ENCODE measurements at places on chromosomes 16 and 17.
A peak's percentile ranks its signal among the peaks of the same experiment; 100 is the strongest.

GRCh38 chr16:4097826-4098240 is 18.4 kb downstream of the ADCY9 start:
- H3K27me3 ChIP-seq = no peaks in the 10 kb centered on the region
- no peaks in the 10 kb centered on the region for H3K4me1 ChIP-seq
- DNase-seq = no peak
- H3K27ac ChIP-seq = no peak overlapping the region

DNA sequence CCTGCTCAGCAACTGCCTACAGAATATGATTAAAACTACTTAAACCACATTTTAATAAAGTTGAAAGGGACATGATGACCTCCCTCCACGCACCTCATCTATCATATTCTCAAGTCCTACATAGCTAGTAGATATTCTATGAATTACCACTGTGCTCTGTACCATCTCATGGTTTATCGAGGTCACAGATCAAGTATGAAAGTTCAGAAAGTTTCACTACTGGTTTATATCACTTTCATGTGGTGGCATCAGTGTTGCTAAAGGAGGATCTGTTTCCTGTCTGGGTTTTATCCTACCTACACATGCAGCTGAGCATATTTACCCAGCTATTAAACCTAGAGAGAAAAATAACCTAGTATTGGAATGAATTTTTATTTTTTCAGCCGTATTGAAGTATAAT is 214.9 kb upstream of the MON1B start:
- peak; percentile 79 for DNase-seq
- H3K27me3 ChIP-seq = no peaks in the 10 kb centered on the region
- H3K4me3 ChIP-seq = no peak overlapping the region
- no peak overlapping the region for H3K27ac ChIP-seq

GRCh38 chr17:39663688-39664580 is 1.2 kb upstream of the TCAP start:
- H3K4me1 ChIP-seq = peaks cover 12% of the 10 kb centered on the region
- H3K4me3 ChIP-seq = no peak overlapping the region
- no peak overlapping the region for H3K27ac ChIP-seq
- peaks cover 28% of the 10 kb centered on the region for H3K27me3 ChIP-seq
- no peak for DNase-seq

GRCh38 chr16:85524630-85525419 is 88.3 kb upstream of the GSE1 start:
- no peaks in the 10 kb centered on the region for H3K4me1 ChIP-seq
- peak overlapping the region; percentile 44 for H3K27ac ChIP-seq
- no peaks in the 10 kb centered on the region for H3K36me3 ChIP-seq
- no peaks in the 10 kb centered on the region for H3K27me3 ChIP-seq
- DNase-seq = no peak

GRCh38 chr17:44599298-44600175 is 42.3 kb downstream of the FZD2 start:
- H3K4me1 ChIP-seq = no peaks in the 10 kb centered on the region
- DNase-seq = no peak
- no peak overlapping the region for H3K4me3 ChIP-seq

- no peak overlapping the region for H3K27ac ChIP-seq
- peaks cover 18% of the 10 kb centered on the region for H3K36me3 ChIP-seq
- peaks cover 4% of the 10 kb centered on the region for H3K4me1 ChIP-seq
- no peak overlapping the region for H3K4me3 ChIP-seq
Observed at GRCh38 chr16:67773569-67774456, 32.5 kb downstream of the RANBP10 start.

GRCh38 chr17:57906910-57907309 is 48.3 kb downstream of the CUEDC1 start:
- H3K4me1 ChIP-seq = no peaks in the 10 kb centered on the region

- H3K4me3 ChIP-seq = no peak overlapping the region
- peaks cover 2% of the 10 kb centered on the region for H3K4me1 ChIP-seq
- no peak overlapping the region for H3K27ac ChIP-seq
- DNase-seq = no peak
- H3K27me3 ChIP-seq = peaks cover 77% of the 10 kb centered on the region
Observed at GRCh38 chr17:1996800-1997288, 28.3 kb downstream of the RTN4RL1 start.

- no peak overlapping the region for H3K4me3 ChIP-seq
- H3K27me3 ChIP-seq = peaks cover 6% of the 10 kb centered on the region
- H3K4me1 ChIP-seq = peaks cover 20% of the 10 kb centered on the region
- H3K27ac ChIP-seq = no peak overlapping the region
- no peaks in the 10 kb centered on the region for H3K36me3 ChIP-seq
Observed at GRCh38 chr17:39744075-39744835, 6.5 kb downstream of the GRB7 start.

GRCh38 chr17:28330671-28331070 is 4.6 kb downstream of the IFT20 start:
- no peak overlapping the region for H3K27ac ChIP-seq
- no peak overlapping the region for H3K4me3 ChIP-seq
- H3K36me3 ChIP-seq = peaks cover 44% of the 10 kb centered on the region
- H3K27me3 ChIP-seq = no peaks in the 10 kb centered on the region
- peaks cover 12% of the 10 kb centered on the region for H3K4me1 ChIP-seq
- no peak for DNase-seq

GRCh38 chr16:57592591-57593003 is 35.8 kb upstream of the ADGRG1 start:
- H3K27me3 ChIP-seq = no peaks in the 10 kb centered on the region
- peaks cover 30% of the 10 kb centered on the region for H3K4me1 ChIP-seq
- H3K36me3 ChIP-seq = no peaks in the 10 kb centered on the region
- no peak overlapping the region for H3K4me3 ChIP-seq
- peak overlapping the region; percentile 90 for H3K27ac ChIP-seq

GRCh38 chr17:48734333-48735061 is 5.9 kb upstream of the HOXB13 start:
- H3K4me3 ChIP-seq = no peak overlapping the region
- no peaks in the 10 kb centered on the region for H3K36me3 ChIP-seq
- peaks cover 82% of the 10 kb centered on the region for H3K27me3 ChIP-seq
- H3K4me1 ChIP-seq = no peaks in the 10 kb centered on the region
- DNase-seq = no peak

DNA sequence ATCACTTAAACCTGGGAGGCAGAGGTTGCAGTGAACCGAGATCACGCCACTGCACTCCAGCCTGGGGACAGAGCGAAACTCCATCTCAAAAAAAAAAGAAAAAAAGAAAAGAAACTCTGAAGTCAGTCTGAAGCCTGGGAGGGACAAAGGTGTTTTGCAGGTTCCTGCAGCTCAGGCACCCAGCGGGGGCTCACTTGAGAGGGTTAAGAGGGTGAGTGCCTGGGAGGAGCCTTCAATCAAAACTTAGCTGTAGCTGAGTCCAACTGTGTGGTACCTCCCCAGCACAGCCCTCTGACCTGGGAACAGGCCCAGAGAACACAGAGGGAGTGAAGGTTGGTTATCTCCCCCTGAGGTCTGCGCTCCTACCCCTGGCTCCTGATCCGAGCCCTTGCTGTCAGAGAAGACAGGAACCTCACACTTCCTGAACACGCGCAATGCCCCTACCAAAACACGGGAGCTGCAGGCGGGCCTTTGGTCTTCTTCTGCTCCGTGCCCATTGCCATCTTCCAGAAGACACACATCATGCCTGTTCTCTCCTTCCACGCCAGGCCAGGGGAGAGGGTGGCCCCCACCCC is 20.4 kb upstream of the ZC3H18 start:
- no peak overlapping the region for H3K27ac ChIP-seq
- peaks cover 15% of the 10 kb centered on the region for H3K4me1 ChIP-seq
- no peak overlapping the region for H3K4me3 ChIP-seq
- H3K36me3 ChIP-seq = no peaks in the 10 kb centered on the region

DNA sequence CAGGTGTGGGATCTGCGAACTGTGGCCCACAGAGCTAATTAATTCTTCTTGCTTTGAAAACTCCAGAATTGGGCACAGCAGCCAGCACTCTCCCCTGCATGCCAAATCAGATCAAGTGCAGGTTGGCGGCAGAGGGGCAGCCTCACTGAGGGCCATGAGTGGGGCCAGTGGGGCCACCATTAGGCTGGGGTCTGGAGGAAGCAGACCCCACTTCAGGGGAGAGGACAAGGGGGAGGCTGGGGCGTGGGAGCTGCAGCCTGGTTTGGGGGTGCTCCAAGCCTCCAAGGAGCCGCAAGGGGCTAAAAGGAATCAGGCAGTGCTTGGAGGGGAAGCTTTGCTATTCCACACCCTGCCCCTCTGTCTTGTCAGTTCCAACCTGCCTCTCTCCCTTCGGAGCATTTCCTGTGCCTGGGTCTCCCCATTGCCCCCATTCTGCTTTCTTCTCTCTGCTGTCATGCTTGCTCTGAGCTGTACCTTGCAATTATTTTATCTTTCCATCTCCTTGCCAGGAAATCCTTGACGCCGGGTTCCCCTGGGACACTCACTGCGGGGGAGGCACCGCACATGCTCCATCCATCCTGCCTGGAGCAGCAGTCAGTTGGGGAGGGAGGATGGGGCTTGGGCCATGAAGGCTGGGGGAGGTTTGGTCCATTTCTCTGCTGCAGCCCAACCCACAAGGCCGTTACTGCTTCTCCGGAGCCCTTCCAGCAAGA is 3.3 kb upstream of the ABCC3 start:
- DNase-seq = no peak
- no peaks in the 10 kb centered on the region for H3K36me3 ChIP-seq
- peaks cover 59% of the 10 kb centered on the region for H3K27me3 ChIP-seq
- peaks cover 7% of the 10 kb centered on the region for H3K4me1 ChIP-seq

DNA sequence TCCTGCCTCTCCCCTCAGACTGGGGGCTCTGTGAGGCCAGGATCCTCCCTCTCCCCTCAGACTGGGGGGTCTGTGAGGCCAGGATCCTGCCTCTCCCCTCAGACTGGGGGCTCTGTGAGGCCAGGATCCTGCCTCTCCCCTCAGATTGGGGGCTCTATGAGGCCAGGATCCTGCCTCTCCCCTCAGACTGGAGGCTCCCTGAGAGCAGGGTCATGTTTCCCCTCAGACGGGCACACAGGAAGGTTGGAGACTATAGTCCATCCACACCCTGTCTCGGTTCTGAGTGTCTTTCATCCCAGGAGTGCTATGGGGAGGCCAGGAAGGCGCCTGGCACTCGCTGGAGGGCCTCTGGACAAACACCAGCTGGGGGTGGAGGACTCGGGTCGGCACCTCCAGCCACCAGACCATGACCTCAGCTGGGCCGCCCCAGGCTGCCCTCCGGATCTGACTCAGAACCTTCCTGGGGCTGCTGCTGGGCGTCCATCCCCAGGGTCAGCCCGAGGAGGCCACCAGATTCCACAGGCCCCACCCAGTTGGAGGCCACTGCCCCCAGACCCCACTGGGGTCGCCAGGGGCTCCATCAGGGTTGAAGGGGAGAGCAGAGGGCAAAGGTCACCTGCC is 21.9 kb upstream of the DLX4 start:
- no peak for DNase-seq
- H3K36me3 ChIP-seq = no peaks in the 10 kb centered on the region
- H3K27ac ChIP-seq = no peak overlapping the region
- no peak overlapping the region for H3K4me3 ChIP-seq
- H3K4me1 ChIP-seq = no peaks in the 10 kb centered on the region

DNA sequence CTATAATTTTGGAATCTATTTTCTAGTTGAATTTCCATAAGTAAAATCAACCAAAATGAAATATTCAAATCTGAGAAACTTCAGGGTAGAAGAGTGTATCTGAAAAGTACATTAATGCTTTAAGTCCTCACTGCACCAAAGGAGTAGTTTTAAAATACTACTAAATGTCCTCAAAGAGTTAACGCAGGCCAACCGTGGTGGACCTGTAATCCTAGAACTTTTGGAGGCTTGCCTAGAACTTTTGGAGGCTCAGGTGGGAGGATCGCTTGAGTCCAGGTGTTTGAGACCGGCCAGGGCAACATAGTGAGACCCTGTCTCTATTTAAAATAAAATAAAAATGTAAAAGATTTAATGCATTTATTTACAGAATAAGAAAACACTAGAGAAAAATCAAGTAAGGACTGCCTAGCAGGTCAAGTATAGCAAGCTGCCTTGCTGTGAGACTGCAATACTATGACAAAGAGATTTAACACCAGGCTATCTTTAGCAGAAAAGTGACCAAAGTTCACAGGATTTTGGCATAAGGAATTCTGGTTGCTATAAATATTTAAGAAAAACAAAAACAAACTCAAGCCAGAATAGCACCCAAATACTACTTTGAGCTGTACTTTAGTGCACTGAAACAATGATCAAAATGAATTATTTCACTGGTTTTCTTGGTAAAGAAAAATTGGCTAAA is 41.0 kb downstream of the CHCT1 start:
- H3K27me3 ChIP-seq = no peaks in the 10 kb centered on the region
- H3K27ac ChIP-seq = no peak overlapping the region
- DNase-seq = no peak
- H3K4me3 ChIP-seq = no peak overlapping the region

DNA sequence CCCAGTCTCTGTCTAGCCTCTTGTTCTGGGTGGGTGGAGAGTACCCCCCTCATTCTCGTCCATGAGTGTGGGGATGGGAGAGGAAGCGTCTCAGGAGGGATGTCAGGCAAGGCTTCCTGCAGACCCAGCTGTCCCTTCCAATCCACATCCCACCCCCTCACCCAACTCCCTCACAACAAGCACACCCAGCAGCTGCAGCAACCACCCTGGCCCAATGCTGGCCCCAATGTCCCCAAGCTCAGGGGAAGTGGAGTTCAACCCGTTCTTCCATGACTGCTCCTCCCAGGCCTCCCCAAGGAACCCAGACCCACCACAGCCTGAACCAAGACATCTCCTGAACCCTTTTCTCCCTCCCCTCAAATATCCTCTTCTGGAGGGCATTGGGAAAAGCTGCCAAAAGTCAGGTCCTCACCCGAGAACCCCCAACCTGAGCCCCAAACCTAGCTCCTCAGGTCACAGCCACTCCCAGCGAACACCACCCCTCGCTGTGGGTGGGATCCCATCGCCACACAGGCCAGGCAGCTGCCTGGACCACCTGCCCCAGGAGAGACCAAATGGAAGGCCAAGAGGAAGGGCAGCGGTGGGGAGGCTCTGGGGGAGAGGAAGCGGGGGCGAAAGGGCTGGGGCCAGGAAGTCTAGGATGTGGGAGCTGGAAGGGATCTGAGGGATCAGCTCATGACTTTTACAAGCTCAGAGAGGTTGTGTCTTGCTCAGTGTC is 47.6 kb downstream of the FZD2 start:
- H3K36me3 ChIP-seq = no peaks in the 10 kb centered on the region
- H3K27ac ChIP-seq = no peak overlapping the region
- H3K27me3 ChIP-seq = peaks cover 8% of the 10 kb centered on the region
- H3K4me3 ChIP-seq = no peak overlapping the region
- DNase-seq = no peak

- DNase-seq = peak; percentile 9
- H3K36me3 ChIP-seq = no peaks in the 10 kb centered on the region
- no peak overlapping the region for H3K27ac ChIP-seq
Observed at GRCh38 chr16:54511222-54511731, 224.7 kb upstream of the IRX3 start.

- DNase-seq = no peak
- H3K27me3 ChIP-seq = no peaks in the 10 kb centered on the region
- no peaks in the 10 kb centered on the region for H3K4me1 ChIP-seq
- no peak overlapping the region for H3K4me3 ChIP-seq
Observed at GRCh38 chr17:65364438-65364837, 197.0 kb downstream of the AXIN2 start.

DNA sequence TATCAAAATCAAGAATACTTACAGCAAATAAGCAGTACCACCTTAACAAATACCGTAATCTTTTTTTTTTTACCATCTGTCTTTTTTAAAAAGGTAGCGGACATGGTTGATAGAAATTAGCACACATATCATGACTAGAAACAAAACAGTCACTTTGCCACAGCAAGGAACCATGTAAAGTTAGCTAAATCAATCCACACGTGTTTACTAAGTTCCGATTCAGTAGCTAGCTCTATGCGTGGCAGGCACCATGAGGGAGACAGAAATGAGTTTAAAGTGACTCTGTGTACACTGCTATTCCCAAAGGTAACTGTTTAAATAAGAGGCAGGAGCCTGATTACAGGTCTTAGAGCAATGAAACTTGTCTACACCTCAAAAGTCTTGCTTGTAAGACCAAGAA is 108.6 kb downstream of the XYLT1 start:
- no peak overlapping the region for H3K27ac ChIP-seq
- H3K4me1 ChIP-seq = peaks cover 55% of the 10 kb centered on the region
- H3K36me3 ChIP-seq = no peaks in the 10 kb centered on the region
- H3K4me3 ChIP-seq = no peak overlapping the region
- no peak for DNase-seq

Data from thymus (tissue), 14 donors.